Activated CD8-positive, alpha-beta memory T cell treated with anti-CD3 and anti-CD28 coated beads for 1 hour (primary cell): ENCODE measurements at places on chromosomes 12 and 14.

DNA sequence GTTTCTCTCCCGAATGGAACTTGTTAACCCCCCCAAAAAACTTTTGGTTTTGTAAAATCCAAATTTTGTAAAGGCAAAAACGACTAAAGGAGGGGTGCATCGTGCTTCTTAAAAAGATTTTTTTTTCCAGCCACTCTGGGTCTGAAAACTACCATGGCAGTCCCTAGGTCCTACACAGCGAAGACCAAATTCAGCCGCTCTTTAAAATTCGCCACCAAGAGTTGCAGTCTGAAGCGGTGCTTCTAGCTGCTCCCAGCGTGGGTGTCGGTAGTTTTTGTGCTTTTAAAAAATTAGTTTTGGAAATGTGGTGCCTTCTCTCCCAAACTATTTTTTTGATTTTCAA is 873 bp upstream of the GSC start:
- DNase-seq: no peak

- DNase-seq: no peak
These were observed 8.1 kb upstream of the SLC16A7 start for GRCh38 chr12:59587710-59588109.

DNA sequence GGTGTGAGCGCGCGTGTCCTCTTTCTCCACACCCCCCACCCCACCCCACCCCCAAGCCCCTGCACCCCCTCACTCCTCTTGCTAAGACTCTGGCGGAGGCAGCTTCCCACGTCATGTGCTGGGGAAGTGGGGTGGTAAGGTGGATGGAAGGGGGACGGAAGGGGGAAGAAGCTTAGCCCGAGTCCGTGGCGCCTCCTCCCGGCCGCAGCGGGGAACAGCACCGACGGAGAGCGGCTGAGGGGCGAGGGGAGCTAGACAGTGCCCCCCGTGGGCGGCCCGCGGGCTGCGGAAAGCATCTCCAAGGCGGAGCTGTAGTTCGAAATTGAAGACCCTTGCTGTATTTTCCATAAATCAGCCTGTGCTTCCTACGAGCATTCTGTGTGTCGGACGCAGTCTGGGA is 588 bp upstream of the GRIN2B start:
- no peak for DNase-seq

GRCh38 chr14:81211844-81212243 is 8.9 kb downstream of the GTF2A1 start:
- DNase-seq: no peak

DNA sequence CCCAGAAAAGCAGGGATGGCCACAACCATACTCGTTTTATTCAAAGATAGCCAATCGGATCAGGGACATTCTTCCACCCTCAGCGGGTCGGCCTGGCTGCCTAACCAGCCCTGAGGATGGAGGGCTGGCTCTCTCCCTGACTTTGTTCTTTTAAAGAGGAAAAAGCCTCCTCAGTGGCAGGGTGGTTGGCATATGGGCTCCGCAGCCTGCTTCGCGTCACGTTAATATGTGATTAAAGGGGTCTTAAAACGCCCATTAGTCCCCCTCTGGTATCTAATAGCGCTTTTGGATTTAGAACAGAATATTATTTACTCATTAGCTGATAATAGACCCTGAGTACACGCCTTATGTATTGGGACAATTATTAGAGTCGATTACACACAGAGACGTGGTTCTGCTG is 199.4 kb downstream of the PHETA1 start:
- DNase-seq: no peak

GRCh38 chr12:33476058-33476457 is 36.4 kb upstream of the SYT10 start:
- DNase-seq: no peak

DNA sequence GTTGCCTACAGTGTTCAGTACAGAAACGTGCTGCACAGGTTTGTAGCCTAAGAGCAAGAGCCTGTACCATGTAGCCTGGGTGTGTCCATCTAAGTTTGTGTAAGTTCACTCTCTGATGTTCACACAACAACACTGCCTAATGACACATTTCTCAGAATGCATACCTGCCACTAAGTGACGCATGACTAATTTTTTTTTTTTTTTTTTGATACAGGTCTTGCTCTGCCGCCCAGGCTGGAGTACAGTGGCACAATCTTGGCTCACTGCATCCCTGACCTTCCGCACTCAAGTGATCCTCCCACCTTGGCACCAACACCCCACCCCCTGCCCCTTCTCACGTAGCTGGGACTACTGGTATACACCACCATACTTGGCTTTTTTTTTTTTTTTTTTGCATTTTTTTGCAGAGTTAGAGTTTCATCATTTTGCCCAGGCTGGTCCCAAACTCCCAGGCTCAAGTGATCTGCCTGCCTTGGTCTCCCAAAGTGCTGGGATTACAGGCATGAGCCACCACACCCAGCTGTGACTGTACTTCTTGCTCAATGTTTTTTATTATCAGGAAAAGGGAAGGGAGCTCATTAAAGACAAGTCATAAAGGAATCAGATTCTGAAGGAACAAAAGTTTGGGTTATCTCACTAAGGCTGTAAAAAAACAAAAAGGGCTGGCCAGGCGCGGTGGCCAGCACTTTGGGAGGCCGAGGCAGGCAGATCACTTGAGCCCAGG is 10.0 kb upstream of the CDC42BPB start:
- no peak for DNase-seq

DNA sequence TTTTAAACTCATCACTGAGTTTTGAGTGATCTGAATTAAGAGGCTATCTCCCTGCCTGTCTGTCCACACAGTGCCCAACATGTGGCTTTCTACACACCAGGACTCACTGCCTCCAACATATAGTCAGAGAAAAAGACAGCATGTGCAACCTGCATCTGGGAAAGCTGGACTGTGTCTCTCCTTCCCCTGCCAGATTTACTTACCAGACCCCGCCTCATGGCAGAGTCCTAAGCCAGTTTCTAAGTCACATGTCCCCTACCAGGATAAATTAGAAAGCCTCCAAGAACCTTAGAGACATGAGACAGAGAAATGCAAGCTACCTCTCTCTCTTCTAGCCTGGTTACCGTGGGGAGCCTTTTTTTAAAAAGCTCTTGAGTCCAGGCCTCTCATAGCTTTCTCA is 2.7 kb upstream of the HDAC7 start:
- DNase-seq: no peak

DNA sequence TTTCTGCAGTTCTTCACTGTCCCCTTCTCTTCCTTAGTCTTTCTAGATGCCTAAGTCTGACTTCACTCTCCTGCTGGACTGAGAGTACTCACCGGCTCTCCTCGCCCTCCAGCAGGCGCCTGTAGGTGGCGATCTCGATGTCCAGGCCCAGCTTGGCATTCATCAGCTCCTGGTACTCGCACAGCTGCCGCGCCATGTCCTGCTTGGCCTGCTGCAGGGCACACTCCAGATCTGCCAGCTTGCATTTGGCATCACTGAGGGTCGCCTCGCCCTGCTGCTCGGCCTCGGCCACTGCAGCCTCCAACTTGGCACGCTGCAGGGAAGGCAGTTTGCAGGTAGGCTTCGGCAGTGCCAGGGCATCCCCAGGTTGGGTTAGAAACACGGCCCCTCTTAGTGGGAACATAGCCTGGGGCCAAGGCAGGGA is 5.2 kb downstream of the KRT84 start:
- no peak for DNase-seq

- DNase-seq: no peak
These were observed 92.5 kb downstream of the DAAM1 start for GRCh38 chr14:59280961-59281360.

DNA sequence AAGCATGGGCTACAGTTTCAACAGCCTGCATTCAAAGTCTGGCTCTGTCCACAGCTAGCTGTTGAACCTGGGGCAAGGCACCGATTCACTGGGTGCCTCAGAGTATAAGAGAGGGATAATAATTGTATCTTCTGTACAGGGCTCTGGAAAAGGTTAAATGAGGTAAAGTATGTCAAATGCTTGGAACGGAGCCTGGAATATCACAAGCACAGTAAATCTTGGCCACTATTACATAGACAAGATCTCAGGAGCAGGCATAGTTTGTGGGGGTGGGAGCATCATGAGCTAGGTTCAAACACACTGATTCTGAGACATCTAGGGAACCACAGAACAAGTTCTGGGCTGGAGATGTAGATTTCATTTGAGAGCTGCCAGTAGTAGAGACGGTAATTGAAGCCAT is 203.7 kb upstream of the NUDT4 start:
- no peak for DNase-seq

DNA sequence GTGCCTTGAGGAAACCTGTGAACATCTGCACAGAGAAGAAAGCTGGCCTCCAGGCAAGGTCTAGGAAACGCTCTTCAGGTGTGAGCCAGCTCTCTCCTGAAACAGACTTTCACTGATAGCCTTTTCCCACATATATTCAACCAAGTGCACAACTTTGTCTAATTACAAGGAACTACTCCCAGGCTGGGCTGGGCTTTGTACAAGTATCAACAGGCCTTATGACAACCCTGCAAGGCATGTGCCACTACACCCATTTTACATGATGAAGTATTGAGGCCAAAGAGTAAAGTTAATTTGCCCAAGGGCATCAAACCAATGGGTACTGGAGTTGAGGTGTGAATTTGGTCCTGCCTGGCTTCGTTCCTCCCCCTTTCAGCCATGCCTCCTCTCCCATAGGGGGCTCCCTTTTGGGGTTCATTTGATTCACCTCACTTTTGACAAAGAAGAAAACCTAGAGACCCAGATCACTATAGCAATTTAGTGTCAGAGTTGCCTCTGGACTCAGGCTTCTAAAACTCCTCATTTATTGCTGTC is 2.1 kb downstream of the CSRP2 start:
- DNase-seq: no peak

DNA sequence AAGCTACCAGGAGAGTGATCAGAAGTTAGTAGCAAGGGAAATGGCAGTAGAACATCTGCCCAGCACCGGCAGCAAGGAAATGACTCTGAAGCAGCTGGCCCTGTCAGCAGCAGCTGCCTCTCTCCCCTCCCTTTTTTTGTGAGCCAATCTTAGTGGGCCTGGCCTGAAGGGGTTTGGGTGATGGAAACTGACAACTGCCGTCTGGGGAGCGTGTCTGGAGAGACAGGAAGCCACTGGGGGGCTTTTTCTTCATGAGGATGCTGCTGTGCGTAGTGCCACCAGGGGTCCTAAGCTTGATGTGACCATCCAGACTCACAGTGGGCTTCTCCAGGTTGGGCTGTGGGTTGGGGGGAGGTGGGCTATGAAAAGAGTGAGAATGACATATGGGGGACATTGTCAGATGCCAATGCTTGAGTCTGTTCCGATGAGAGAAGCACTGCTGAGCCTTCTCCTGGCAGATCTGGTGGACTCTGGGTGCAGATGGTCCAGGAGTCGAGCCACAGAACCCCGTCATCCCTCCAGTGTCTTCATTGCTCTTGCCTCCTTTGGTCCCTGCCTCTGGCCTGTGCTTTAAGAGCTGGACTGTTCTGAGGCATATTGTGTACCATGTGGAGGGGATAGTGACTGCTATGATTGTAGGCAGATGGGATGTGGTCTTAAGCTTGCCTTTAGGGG is 87.6 kb upstream of the HIF1A start:
- DNase-seq: no peak

GRCh38 chr12:121456551-121456950 is 56.6 kb downstream of the RNF34 start:
- DNase-seq: no peak

DNA sequence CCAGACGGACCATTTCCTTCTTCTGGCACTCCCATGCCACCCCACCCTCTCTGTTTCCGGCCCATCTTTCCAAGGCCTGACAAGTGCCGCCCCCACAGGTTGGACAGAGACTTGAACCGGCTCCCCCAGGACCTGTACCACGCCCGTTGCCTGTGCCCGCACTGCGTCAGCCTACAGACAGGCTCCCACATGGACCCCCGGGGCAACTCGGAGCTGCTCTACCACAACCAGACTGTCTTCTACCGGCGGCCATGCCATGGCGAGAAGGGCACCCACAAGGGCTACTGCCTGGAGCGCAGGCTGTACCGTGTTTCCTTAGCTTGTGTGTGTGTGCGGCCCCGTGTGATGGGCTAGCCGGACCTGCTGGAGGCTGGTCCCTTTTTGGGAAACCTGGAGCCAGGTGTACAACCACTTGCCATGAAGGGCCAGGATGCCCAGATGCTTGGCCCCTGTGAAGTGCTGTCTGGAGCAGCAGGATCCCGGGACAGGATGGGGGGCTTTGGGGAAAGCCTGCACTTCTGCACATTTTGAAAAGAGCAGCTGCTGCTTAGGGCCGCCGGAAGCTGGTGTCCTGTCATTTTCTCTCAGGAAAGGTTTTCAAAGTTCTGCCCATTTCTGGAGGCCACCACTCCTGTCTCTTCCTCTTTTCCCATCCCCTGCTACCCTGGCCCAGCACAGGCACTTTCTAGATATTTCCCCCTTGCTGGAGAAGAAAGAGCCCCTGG is 1.2 kb upstream of the CMTM5 start:
- no peak for DNase-seq

DNA sequence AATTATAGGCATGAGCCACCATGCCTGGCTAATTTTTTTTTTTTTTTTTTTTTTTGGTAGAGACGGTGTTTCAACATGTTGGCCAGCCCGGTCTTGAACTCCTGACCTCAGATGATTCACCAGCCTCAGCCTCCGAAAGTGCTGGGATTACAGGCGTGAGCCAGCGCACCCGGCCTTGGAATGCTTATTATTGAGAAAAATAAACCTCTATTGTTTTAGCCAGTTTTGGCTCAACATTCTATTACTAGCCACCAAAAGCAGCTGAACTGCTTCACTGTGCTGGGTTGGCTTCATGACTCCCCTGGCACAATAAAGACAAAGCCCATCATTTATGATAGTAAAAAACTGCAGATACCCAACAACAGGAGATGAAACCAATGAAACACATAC is 93.5 kb upstream of the CEP83 start:
- no peak for DNase-seq

GRCh38 chr14:31362746-31363145 is 57.6 kb downstream of the HEATR5A start:
- no peak for DNase-seq

GRCh38 chr14:80570930-80571298 is 359.6 kb upstream of the DIO2 start:
- no peak for DNase-seq

DNA sequence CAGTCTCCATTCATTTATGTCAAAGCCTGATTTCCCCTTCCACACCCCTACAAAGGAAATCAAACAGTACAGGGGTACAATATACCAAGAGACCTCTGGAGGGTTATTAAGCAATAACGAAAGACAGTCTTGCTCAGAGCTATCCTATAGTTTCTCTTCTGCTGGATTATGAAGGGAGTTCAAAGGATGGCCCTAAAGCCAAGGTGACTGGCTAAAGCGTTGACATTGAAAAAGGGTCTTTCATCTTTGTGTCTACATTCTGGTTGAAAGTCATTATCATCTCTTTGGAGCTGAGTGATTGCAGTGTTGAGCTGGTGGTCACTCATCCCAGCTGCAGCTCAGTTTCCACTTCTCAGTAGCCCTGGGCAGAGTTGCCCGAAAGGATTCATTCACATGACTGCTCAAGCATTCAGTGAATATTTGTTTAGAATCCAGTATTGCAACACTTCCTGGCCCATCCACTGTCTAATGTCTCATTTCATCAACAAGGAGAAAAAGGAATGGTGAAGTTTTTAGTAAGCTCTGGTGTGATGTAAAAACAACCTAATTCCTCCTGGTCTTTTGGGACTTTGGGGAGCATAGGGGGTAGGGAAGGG is 19.2 kb upstream of the TBX5 start:
- DNase-seq: no peak
